ENCODE measurements at places on chromosomes 6 and 20.

- no peak for DNase-seq
Observed at GRCh38 chr6:34970957-34971356, 81.9 kb downstream of the ANKS1A start.

DNA sequence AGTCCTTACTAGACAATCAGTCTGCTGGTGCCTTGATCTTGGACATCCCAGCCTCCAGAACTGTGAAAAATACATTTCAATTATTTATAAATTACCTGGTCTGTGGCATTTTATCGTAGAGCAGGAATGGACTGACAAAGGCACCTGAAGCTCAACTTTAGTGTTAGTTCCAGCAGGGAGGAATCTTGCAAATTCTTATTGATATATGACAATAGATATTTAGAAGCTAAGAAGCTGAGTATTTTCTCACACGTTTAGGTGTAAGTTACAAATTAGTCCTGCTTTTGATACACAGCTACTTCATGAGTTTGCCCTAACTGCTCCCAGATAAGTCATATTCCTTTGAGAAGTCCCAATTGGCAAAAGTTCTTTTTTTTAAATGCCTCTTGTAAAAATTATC, 138.0 kb upstream of the ZNF217 start:
- DNase-seq = no peak

DNA sequence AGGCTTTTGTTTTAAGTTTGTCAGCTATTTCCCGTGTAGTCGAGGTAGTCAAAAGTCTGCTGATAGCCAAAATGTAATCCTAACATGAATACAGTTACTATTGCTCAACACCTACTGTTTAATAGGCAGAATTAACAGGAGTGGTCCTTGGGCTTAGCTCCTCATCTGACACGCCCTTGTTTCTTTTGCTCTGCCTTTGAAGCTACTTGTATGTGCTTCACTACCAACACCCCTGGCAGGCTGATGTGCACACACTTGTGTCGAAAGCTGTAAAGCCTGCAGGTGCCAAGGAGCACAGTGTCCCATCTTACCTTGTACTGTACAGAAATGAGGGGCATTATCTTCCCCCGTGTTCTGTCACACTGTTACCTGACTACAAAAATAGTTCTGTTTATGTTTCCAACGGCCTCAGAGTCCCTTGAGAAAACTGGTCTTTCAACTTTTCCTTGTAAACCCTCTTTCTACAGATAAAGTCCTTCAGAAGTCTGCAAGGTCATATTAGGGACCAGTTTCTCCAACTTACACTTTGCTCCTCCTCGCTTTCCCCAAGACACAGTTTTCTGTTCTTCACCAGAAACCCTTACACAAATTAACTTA, 9.3 kb downstream of the SDHAF4 start:
- peak; percentile 58 for DNase-seq

DNA sequence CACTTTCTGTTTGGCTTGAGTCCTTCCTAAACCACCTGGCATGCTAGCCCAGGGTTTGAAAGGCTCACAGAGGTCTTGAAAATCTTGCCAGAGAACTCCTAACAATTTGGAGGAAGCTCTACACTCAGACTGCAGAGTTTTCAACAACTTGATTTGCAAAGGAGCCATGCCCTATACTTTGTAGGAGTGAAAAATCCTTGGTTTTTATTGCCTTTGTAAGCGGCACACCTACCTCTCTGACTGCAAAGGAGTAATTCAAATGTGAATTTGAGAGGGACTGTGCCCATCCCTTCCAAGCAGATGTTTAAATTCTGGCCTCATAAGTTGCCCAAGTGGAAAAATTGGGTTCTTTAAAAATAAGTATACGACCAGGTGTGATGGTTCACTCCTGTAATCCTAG, 41.5 kb downstream of the SLC2A12 start:
- no peak for DNase-seq

- DNase-seq = no peak
Observed at GRCh38 chr6:45830441-45831139, 185.1 kb downstream of the CLIC5 start.

- no peak for DNase-seq
Observed at GRCh38 chr20:8293750-8294149, 161.7 kb downstream of the PLCB1 start.

DNA sequence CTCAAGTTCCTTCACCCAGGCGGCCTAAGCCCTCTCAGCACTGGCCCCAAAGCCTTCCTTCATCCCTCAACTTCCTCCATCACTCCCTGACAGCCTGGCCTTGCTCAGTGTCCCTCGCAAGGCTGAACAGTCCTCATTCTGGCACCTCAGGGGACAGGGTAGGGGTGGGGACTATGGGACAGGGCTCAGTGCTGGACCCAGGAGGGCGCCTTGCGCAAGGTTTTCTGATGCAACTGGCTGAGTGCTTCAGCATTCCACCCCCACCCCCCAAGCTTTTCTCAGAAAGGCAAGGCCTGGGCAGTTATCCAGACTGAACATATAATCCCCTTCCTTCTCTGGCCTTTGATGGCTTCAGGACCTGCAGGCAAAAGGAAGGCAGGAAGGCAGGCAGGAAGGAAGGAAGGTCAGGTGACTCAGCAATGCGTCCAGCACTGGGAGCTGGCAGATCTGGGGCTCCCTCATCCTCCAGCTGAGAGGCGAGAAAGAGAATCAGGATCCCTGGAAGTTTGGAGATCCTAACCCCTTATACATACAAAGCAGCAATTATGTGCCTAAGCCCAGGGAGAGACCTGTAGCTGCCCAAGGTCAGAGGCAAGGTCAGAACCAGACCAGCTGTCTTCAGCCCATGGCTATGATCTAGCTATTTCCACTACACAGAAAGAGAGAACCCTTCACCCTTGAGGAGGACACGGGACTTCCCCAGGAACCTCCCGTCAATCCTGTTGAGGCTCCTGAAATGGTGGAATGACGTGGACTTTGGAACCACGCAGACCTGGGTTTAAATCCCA, 8.6 kb upstream of the TRIB3 start:
- peak; percentile 51 for DNase-seq

- peak; percentile 3 for DNase-seq
Observed at GRCh38 chr6:61711849-61712248, 574.2 kb downstream of the KHDRBS2 start.

- DNase-seq = no peak
Observed at GRCh38 chr6:45997875-45998506, 17.7 kb downstream of the CLIC5 start.

- no peak for DNase-seq
Observed at GRCh38 chr6:107717781-107718180, 106.3 kb downstream of the SCML4 start.

GRCh38 chr6:53297004-53297403, 51.7 kb downstream of the ELOVL5 start:
- no peak for DNase-seq

GRCh38 chr6:90948540-90948939, 361.7 kb upstream of the MAP3K7 start:
- DNase-seq = no peak

DNA sequence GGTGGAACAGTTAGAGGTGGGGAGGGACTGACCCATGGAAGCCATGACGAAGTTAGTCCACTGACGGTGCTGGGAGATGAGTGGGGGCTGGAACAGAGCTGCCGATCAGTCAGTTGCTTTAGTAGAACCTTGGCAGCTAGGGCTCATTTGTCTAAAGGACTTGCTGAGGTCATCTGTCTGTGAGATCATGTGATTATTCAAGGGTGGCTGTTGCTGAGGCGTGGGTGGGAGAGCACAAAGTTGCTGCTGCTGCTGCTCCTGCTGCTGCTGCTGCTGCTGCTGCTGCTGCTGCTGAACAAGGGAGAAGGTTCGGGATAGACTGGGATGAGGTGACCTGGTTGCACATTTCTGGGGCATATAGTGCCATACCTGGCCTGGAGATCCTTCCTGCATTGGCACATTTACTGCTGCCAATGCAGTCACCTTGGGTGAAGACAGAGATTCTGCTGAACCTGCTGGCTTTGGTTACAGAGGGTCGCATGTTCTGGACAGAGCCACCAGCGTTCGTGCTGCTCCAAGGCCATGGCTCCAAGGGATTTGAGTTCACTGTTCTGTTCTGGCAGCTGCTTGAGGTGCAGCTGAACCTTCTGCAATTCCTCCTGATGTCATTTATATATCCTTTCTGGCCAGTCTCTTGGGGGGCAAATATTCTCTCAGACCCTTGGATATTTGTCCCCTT, 840.5 kb downstream of the HACE1 start:
- no peak for DNase-seq

DNA sequence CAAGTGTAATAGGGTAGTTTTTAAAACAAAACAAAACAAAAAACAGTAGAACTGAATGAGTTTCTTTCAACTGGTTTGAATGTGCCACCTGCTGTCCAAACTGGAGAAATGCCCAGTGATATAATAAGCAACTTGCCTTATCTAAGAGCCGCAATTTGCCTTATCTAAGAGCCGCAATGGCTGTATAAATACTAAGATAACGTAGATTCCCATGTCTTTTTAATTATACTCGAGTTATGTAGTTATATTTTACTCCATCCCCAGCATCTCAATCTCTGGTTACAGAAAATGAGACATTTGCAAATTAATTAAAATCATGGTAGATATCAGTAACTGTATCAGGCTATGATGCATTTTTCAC, 67.2 kb downstream of the RPP40 start:
- peak; percentile 68 for DNase-seq

GRCh38 chr6:155108070-155108820, 113.1 kb downstream of the TIAM2 start:
- no peak for DNase-seq

GRCh38 chr6:34608321-34609091, 52.4 kb upstream of the SPDEF start:
- no peak for DNase-seq

DNA sequence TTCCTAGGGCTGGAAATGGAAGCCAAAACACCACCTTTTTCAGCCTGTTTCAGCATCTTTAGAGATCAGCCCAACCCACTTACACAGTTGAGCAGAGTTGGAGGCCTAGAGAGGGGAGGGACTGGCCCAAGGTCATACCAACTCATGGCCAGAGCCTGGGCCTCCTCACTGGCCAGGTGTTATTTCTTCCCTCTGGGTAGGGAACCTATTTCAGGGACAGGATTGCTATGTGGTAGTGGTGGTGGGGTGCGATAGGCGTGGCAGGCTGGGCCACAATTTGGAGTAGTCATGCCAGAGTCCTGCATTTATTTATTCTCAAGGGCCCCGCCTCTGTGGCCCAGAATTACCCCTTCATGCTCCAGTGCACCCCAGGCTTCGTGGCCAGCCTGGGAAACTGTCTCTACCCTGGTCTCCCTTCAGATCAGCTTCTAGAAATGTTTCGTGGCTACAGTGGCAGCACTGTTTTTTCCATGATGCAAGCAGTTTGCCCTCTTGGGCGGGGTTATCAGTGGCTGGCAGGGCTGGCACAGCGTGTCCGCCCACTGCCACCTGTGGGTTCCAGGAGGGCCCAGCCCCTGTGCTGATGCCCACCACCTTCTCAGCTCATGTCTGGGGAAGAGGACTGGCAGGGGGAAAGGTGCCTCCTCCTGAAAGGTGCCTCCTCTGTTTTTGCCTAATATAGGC, 6.2 kb downstream of the VEGFA start:
- no peak for DNase-seq

Data from DMS53 (cell line).